ENCODE measurements at places on chromosomes 6 and 20. TPM values are rescaled to one million over a fixed set of nuclear protein-coding genes. Genes with fewer than 3 reads are reported as not detected.
A peak's percentile ranks its signal among the peaks of the same experiment; 100 is the strongest.

DNA sequence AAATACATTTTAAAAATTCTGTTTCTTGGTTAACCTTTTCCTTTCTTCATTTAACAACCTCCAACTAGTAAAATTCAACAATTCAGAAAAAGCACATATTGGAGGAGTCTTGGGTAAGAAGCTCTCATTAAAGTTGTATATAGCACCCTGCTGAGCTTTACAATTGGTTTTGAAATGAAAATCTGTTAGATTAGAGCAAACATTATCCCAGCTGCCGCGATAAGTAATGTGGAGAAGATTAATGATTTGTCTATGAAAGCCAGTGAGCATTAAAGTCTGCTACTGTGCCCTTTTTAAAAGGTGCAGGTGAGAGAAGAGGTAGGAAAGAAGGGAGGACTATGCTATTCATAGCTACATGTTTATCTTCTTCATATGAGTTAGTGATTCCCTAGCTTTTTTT is 201.5 kb downstream of the ZFAND3 start:
- no peaks in the 10 kb centered on the region for H3K27me3 ChIP-seq
- H3K27ac ChIP-seq = no peak overlapping the region
- peaks cover 22% of the 10 kb centered on the region for H3K4me1 ChIP-seq
- no peak for DNase-seq

DNA sequence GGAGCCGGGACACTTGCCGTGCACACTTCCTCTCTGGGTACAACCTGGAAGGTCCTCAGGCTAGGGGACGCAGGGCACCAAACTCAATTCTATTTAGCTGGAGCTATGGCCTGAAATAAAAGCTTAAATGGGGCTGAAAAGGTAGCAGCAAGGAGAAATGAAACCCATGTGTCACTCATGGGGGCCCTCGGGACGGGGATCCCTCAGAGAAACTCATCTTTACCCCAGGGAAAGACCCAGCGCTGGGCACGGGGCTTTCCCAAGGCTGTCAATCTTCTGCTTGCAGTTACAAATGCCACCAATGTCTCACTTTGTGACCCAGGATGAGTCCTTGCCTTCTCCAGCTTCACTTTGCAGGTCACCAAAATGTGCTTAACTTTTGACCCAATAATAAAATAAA is 16.5 kb downstream of the SNAI1 start:
- H3K4me3 ChIP-seq = no peak overlapping the region
- no peaks in the 10 kb centered on the region for H3K27me3 ChIP-seq
- H3K4me1 ChIP-seq = peaks cover 20% of the 10 kb centered on the region
- H3K27ac ChIP-seq = peak overlapping the region; percentile 64

GRCh38 chr20:14715400-14715799 is 378.0 kb upstream of the FLRT3 start:
- H3K27ac ChIP-seq = no peak overlapping the region
- no peak for DNase-seq
- peaks cover 7% of the 10 kb centered on the region for H3K27me3 ChIP-seq
- no peaks in the 10 kb centered on the region for H3K36me3 ChIP-seq

DNA sequence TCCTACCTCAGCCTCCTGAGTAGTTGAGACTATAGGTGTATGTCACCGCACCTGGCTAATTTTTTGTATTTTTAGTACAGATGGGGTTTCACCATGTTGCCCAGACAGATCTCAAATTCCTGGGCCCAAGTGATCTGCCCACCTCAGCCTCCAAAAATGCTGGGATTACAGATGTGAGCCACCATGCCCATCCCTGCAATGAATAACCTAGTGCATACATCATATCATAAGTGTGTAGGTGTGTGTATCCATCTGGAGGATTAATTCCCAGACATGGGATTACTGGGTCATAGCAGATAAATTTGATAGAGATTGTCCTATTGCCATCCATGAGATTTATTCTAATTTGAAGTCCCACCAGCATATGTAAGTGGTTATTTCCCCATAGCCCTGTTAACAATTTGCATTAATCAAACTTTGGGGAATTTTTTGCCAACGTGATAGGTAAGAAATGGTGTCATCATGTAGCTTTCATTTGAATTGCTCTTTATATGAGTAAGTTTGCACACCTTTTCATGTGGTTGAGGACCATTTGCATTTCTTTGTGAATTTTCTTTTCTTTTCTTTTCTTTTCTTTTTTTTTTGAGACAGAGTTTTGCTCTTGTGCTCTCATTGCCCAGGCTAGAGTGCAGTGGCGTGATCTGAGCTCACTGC is 29.9 kb upstream of the BACH2 start:
- no peak for DNase-seq
- H3K27me3 ChIP-seq = no peaks in the 10 kb centered on the region
- no peak overlapping the region for H3K27ac ChIP-seq

- no peak for DNase-seq
- H3K4me1 ChIP-seq = no peaks in the 10 kb centered on the region
- peaks cover 27% of the 10 kb centered on the region for H3K36me3 ChIP-seq
These were observed 11.4 kb upstream of the RAMACL start for GRCh38 chr6:166597711-166598440.

- DNase-seq = no peak
- peaks cover under 1% of the 10 kb centered on the region for H3K27me3 ChIP-seq
- H3K4me3 ChIP-seq = no peak overlapping the region
These were observed 123.3 kb downstream of the OGFRL1 start for GRCh38 chr6:71411882-71412281.

- no peaks in the 10 kb centered on the region for H3K27me3 ChIP-seq
- peaks cover 14% of the 10 kb centered on the region for H3K4me1 ChIP-seq
- DNase-seq = peak; percentile 25
- no peaks in the 10 kb centered on the region for H3K36me3 ChIP-seq
These were observed 12.0 kb upstream of the ABRACL start for GRCh38 chr6:139016337-139017213.

DNA sequence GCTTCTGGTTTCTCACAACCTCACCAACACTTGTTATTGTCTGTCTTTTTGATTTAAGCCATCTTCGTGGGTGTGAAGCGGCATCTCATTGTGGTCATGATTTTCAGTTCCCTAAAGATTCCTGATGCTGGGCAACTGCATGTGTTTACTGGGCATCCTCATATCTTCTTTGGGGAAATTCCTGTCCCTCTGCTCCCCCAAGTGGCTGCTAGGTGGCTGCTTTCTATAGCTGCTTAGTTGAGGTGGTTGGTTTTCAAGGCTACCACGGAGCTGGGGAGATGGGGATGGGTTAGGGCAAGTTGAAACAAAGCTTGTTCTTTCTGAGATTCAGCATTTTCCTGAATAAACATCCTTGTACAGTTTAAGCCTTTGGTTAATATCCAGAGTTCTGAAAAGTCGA is 403.9 kb upstream of the SULF2 start:
- no peaks in the 10 kb centered on the region for H3K4me1 ChIP-seq
- no peak overlapping the region for H3K4me3 ChIP-seq
- H3K36me3 ChIP-seq = no peaks in the 10 kb centered on the region
- H3K27ac ChIP-seq = no peak overlapping the region
- peaks cover 34% of the 10 kb centered on the region for H3K27me3 ChIP-seq
- DNase-seq = no peak

GRCh38 chr6:143811501-143812157 is 31.5 kb upstream of the LTV1 start:
- DNase-seq = no peak
- no peak overlapping the region for H3K4me3 ChIP-seq
- peaks cover 8% of the 10 kb centered on the region for H3K36me3 ChIP-seq
- no peak overlapping the region for H3K27ac ChIP-seq
- no peaks in the 10 kb centered on the region for H3K27me3 ChIP-seq

DNA sequence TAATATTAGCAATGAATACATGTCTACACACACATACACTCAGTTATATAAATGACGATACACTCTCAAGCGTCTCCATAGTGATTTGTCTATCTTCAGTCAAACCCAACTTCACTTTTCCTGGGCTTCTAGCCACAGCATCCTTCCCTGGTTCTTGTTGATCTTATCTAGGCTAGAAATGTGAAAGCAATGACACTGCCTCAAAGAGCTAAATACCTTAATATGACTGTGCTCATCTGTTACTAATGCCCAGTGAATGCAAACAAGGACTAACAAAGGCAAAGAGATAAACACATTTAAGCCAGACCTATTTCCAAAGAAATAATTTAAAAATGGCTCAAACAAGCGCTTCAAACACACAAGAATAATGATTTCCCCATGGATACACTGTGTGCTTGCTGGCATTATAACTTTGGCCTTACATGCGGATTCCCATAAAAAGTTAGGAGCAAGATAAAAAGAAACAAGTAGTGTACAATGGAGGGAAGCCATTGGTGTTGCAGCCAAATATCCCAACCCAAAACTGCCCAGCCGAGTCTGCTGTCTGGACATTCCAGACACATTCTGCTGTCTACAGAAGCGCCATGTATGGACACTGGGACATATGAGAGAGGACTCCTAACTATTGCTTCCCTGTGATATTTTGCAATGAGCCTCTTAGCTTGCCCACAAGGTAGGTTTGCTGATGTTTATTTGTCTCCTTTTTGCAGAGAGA is 19.5 kb upstream of the DAAM2 start:
- H3K36me3 ChIP-seq = no peaks in the 10 kb centered on the region
- H3K4me1 ChIP-seq = no peaks in the 10 kb centered on the region
- DNase-seq = no peak

DNA sequence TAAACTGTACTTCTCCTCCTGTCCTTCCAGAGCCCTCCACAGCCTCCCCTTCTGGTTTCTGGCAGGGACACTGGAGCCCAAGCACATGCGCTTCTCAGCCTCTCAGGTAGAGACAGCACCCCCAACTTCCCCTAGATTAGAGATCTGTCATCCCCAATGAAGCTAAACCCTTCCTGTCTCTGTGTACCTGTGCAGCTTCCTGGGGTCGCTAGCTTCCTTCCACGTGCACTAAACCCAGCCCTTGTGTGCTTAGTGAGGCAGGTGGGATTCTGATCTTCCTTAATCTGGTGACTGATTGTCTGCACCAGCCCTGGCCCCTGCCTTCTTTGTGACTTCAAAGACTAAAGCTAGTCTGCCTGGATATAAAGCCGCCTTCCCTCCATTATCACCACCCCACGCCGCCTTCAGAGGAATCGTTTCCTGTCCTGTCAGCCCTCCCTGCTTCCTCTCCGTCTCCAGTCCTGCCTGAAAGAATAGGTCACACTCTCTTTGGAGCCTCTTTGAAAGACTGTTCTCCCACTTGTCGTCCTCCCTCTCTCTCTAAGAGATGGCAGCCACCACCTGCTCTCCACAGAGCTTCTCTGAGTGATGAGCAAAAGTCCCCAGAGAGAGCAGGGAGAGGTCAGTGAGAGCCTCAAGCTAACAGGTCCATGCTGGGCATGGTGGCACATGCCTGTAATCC is 27.5 kb downstream of the CAPN11 start:
- no peaks in the 10 kb centered on the region for H3K36me3 ChIP-seq
- DNase-seq = no peak
- H3K27ac ChIP-seq = no peak overlapping the region
- peaks cover 7% of the 10 kb centered on the region for H3K4me1 ChIP-seq
- H3K4me3 ChIP-seq = no peak overlapping the region
- peaks cover 7% of the 10 kb centered on the region for H3K27me3 ChIP-seq

DNA sequence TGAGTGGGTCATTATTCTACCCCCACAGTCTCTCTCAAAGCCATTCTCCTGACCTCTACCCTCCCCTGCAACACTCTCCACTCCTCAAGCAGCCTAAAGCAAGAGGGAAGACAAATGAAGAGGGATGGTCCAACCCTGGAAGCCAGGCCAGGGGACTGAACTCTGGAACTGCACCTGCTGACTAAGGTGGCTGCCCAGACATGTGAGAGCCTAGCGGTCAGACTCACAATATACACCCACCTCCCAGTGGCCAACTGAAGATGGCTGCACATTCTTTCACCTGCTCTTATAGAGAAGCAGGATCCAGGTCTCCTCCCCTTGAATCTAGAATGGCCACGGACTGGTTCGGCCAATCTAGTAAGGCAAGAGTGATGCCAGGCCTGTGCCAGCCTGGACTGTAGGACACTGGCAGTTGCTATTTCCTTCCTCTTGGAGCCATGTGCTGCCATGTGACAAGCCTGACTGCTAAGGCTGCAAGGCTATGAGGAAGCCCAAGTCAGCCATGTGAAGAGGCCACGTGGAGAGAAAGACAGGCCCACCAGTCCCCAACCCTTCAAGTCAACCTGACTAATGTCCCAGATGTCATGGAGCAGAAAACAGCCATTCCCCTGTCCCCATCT is 31.8 kb downstream of the ACSS1 start:
- H3K4me3 ChIP-seq = no peak overlapping the region
- no peak overlapping the region for H3K27ac ChIP-seq
- peaks cover 45% of the 10 kb centered on the region for H3K4me1 ChIP-seq
- DNase-seq = no peak
- H3K36me3 ChIP-seq = peaks cover 12% of the 10 kb centered on the region

GRCh38 chr20:39946053-39946810 is 742.8 kb downstream of the MAFB start:
- H3K4me1 ChIP-seq = no peaks in the 10 kb centered on the region
- H3K27me3 ChIP-seq = peaks cover 6% of the 10 kb centered on the region
- no peak for DNase-seq
- no peak overlapping the region for H3K27ac ChIP-seq

DNA sequence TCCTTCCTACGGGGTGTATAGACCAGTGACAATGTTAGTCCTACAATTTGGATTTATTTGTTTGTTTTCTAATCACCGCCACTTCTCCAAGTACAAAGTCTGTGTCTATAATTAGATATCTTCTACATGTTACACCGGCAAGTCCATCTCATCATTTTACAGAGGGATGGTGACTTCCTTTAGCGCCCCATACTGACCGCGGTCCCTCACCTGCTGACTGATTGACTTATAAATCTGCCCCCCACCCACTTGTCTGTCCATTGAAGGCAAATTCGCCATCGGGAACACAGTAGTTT is 8.9 kb upstream of the NR2E1 start:
- peak overlapping the region; percentile 70 for H3K4me3 ChIP-seq
- H3K27me3 ChIP-seq = peaks cover 84% of the 10 kb centered on the region
- H3K36me3 ChIP-seq = peaks cover 4% of the 10 kb centered on the region
- DNase-seq = no peak

GRCh38 chr6:135084916-135085269 is 30.3 kb upstream of the HBS1L start:
- no peak overlapping the region for H3K27ac ChIP-seq
- H3K4me1 ChIP-seq = peaks cover 27% of the 10 kb centered on the region
- no peak for DNase-seq
- no peaks in the 10 kb centered on the region for H3K27me3 ChIP-seq
- no peak overlapping the region for H3K4me3 ChIP-seq

GRCh38 chr20:45967551-45968080 is 4.4 kb downstream of the ZNF335 start:
- no peak overlapping the region for H3K4me3 ChIP-seq
- peak overlapping the region; percentile 7 for H3K27ac ChIP-seq
- H3K36me3 ChIP-seq = peaks cover 6% of the 10 kb centered on the region
- no peaks in the 10 kb centered on the region for H3K27me3 ChIP-seq

GRCh38 chr6:98747960-98748359 is 86.4 kb upstream of the POU3F2 start:
- no peak overlapping the region for H3K4me3 ChIP-seq
- H3K27ac ChIP-seq = no peak overlapping the region
- H3K27me3 ChIP-seq = no peaks in the 10 kb centered on the region
- H3K4me1 ChIP-seq = no peaks in the 10 kb centered on the region
- no peak for DNase-seq
- H3K36me3 ChIP-seq = no peaks in the 10 kb centered on the region

Gene PPP1R16B
- 27.6 TPM for polyA plus RNA-seq

Gene PSMB9
- polyA plus RNA-seq = 452 TPM

Gene ECT2L
- not detected for polyA plus RNA-seq

Gene DUSP15
- not detected for polyA plus RNA-seq
